Pancreas (tissue), 10 donors: ENCODE measurements at places on chromosomes 7 and 10. TPM values are rescaled to one million over a fixed set of nuclear protein-coding genes. Genes with fewer than 3 reads are reported as not detected.

DNA sequence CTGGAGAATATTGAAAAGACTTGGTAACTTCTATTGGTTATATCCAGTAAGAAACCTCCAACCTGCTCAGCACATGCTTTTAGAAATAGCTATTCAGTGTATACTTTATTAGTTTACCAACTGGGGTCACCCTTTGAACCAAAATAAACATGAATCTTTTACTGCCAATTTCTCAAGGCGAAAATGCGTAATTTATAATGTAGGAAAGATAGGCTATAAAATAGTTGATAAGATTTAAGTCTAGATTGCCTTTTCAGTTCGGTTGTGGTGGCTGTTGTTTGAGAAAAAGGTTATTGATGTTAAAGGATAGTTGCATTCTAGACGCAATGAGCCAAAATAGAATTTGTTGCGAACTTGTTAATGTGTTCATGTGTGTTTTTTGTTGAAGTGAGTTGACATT lies 82.6 kb upstream of the OIT3 start:
- DNase-seq, result no peak

DNA sequence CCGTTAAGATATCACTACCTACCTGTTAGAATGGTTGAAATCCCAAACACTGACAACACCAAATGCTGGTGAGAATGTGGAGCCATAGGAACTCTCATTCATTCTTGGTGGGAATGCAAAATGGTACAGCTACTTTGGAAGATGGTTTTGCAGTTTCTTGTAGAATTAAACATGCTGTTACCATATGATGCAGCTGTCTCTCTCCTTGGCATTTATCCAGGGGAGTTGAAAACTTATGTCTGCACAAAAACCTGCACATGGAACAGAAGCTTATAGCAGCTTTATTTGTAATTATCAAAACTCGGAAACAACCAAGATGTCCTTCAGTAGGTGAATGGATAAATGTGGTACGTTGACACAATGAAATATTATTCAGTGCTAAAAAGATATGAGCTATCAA lies 199.5 kb downstream of the BICC1 start:
- DNase-seq, result no peak

- DNase-seq, result no peak
Observed at GRCh38 chr10:106513352-106513771, 651.1 kb downstream of the SORCS1 start.

GRCh38 chr10:72417971-72418370 lies 63.3 kb upstream of the DNAJB12 start:
- DNase-seq, result no peak

The PLXDC2 gene
- total RNA-seq, result 3.4 TPM

DNA sequence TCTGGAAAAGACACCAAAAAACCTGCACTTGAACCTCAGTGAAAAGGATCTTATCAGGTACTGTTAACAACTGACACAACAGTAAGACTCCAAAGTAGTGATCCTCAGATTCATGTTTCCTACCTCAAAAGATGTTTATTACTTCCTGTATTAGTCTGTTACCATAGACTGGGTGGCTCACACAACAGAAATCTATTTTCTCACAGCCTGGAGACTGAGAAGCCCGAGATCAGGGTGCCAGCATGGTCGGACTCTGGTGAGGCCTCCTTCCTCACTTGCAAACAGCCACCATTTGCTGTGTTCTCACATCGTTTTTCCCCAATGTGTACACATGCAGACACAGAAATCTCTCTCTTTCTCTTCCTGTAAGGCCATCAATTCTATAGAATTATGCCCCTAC lies 154.0 kb upstream of the THSD7A start:
- no peak for DNase-seq

The MACROH2A2 gene
- 3.5 TPM for total RNA-seq

The PRKG1 gene
- 3.9 TPM for total RNA-seq

The CD36 gene
- 13.7 TPM for total RNA-seq

The FBXO24 gene
- 0.88 TPM for total RNA-seq

DNA sequence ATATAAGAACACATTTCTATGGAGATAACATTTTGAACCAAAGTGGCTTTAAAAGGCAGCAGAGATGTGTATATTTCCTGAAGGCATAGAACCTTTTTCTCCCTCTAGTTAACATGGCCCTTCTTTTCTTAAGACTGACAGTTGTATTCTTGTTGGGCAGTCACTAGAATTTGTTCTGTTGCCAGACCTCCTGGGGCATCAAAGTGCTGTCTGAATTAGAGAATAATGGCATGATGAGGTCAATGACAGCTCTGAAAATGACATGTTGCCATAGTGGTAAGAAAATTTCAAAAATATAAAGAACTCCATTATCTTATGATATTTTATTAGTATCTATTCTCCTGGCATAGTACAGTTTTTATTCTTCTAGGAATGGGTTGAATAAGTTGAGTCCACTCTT lies 446.7 kb downstream of the NRG3 start:
- no peak for DNase-seq
